DMS 273 treated with DMSO at 0.1 percent for 48 hours (cell line): ENCODE measurements at places on chromosomes 16 and 17.

DNA sequence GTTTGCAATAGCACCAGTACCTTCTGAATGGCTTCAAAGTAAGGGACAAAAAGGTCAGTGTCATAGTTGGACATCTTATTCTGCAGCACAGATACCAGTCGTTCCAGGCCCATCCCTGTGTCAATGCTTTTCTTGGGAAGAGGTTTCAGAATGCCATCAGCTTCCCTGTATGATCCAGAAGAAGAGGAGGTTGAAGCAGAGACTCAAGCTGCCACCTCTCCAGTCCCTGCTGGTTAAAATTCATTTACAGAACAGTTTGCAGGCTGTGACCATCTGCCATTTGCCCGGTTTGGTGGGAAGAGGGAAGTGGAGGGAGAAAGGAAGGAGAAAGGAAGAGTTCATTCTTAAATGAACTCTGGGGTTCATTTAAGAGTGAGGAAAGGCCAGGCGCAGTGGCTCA, 18.4 kb upstream of the EXOSC6 start:
- peak; percentile 28 for DNase-seq

GRCh38 chr16:8283195-8283594, 307.1 kb downstream of the TMEM114 start:
- no peak for DNase-seq

DNA sequence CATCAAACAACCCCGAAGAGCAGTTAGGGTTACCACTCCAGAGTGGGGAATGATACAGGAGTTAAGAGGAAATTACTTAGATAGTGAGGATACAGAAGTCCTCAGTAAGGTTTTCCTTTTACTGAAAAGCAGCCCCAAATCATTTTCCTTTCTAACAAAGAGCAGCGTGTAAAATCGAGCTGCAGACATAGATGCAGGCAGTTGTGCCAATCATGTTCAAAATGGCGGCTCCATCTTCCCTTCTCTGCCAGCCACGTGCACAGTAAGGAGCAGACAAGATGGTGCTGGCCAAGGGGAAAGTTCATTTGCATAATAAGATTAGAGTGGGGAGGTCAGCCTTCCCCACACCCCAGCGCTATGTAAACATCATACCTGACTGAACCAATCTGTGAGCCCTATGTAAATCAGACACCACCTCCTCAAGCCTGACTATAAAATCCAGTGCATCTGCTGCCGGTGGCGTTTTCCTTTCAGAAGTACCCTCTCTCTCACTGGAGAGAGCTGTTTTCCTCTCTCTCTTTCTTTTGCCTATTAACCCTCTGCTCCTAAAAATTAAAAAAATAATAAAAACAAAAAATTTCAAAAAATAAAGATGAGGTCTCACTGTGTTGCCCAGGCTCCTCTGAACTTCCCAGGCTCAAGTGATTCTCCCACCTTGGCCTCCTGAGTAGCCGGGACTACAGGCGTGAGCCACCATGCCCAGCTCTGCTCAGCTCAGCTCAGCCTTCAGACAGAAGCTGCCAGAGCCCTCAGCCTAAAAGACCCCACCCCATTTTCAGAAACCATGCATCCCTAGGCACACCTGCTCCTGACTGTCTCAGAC, 2.6 kb upstream of the SRL start:
- DNase-seq = peak; percentile 96

DNA sequence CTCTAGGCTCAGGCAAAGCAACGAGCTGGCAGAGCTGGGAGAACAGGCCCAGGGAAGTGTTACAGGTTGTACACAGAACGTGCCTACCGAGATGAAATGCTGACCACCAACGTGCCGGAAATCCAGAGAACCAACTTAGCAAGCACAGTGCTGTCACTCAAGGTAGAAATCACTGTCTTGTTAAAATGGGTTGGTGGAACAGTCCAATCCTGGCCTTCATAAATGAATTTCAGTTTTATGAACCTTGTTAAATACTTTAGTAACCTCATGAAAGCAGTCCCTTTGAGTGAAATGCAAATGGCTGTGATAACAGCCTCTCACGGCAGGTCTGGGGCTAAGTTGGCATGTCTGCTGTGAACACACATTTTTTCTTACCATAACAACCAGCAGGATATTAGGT, 29.0 kb downstream of the ETV4 start:
- DNase-seq = no peak

- DNase-seq = no peak
Measured at GRCh38 chr16:85473323-85473722, 139.8 kb upstream of the GSE1 start.
